ENCODE measurements at places on chromosomes 2 and 18.
A peak's percentile ranks its signal among the peaks of the same experiment; 100 is the strongest.

DNA sequence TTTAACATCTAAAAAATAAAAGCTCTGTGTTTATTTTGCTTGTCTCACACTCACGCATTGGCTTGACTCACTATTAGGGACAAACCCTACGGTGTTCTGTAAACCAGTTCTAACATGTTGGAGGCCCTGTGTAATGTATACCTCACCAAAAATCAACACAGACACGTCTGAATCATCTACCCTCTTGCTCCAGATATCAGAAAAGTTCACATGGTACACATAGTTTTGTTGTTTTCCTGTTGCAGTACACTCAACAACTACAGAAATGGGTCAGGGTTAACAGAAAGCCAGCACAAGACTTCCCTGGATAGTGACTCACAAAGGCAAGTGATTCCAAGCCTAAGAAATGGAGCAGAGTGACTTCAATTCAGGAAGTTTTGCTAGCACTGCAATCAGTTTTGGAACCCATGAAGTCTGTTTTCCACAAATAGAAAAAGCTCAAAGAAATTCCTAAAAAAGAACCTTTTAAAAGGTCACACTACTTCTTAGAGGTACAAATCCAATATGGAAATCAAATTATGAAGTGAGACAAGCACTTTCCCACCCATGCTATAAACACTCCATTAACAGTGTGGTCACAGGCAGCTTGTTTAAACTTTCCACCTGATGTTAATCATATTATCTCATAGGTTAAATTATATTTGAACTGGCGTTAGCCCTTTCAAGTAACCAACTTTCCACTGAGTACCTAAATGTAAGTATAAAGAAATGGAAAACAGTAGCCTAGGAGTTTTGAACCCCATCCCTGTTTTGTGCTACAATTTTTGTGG is 87.4 kb downstream of the GAREM1 start:
- no peak for DNase-seq

DNA sequence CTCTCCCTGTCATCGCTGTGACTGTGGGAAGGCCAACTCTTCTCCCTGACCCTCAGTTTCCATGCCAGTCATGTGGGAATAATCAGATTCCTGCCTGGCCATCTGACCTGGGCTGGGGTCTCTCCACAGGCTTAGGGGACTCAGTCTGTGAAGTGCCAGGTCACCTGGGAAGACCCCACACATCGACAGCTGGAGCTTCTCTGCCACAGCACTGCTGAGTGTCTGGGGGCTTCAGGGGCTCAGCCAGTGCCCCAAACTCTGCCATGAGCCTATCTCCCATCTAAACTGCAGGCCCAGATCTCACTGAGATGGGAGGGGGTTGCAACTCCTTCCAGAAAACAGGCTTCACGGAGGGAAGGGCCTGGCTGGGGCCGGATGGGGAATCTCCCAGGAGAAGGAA is 42.0 kb upstream of the OTOS start:
- no peak for DNase-seq

DNA sequence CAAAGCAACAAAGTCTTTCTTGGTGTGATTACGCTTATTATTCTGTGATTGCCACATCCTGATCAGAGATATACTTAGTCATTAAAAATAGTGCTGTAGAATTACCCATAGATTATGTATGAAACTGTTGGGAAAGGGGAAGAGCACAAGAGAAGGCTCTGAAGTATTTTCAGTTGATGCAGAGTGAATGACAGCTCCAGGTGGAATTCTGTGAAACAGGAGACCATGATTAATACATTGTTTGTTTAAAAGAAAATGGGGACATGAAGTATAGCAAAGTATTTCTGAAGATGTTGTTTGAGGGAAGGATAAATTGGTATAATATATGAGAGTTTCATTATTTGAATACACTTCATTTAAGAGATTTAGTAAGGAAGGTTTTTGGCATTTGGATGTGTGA is 307.6 kb upstream of the CDH20 start:
- DNase-seq: no peak

DNA sequence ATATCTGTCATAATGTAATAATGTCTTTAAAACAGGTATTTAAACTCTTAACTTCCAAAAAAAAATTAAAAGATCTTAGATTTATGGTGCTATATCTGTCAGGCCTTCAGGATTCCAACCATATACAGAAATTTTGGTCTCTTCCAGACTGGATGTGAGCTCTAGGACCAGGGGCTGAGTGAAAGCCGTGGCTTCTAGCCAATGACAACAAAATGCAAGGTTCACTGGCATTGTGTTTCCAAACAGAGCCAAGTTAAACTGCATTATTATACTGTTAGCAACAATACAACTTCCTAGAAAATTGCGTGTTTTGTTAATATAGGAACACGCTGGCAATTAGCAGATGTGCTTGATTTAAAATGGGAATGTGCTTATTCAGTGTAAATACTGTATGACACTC is 809.8 kb upstream of the SOX11 start:
- no peak for DNase-seq

DNA sequence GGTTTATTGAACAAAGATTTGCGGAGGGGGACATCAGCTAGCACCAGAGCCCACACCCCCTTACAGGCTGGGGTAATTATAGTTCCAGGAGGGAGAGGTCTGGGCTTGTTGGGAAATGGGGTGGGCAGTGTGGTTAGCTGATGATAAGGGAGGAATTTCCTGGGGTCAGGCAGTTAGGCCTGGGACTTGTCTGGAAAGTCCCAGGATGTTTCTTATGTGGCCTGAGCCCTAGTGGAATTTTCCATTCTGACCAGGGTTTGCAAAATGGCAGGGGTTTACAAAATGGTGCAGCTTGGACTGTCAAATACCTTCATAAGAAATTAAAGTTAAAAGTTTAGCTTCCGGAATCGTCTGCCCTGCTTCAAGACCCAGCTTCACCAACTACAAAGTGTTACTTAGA is 199.1 kb downstream of the FBXO15 start:
- no peak for DNase-seq

- DNase-seq: no peak
Observed at GRCh38 chr2:174667250-174667860, 69.8 kb upstream of the WIPF1 start.

DNA sequence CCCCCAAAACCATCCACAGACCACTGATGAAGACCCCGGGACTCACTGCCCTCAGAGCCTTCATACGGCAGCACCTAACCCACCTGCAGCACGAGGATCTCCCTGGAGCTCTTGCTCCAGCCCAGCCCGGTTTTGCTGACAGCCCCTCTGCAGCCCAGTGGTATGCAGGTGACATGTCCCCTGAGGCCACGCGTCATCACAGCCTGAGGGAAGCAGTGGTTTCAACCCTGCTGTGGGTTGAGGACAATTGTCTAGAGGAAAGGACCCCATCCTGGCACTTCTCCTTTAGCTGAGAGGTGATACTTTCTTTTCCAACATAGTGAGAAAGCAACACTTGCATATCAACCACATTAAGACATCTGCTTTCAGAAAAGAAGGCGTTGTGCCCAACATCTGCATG is 134.0 kb downstream of the SEPTIN10 start:
- no peak for DNase-seq

DNA sequence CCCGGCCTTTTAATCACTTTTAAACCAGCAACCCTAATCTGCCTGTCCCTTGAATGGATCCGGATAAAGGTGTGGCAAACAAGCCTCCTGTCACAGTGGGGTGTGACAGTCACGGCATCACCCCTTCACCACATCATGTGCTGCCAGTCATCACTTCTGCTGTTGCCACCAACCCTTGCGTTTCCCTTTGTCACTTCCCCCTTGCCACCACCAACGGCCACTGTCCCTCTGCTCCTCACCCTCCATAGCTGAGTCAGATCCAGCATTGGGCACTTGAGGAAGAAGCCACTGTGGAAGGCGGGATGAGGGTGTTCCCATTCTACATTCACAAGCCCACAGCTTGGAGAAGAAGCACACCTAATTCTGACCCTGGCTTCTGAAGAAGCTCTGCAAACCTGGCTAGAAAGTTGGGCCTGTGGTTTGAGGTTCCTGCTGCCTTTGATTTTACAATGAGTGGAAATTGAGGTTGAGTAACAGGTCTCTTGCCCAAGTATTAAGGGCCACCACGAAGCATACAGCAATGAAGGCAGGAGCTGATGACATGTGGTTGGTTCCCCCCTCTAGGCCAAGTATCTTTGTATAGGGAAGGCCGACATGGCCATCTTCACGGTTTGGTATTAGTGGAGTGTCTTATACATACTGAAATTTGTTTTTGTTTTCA is 22.9 kb upstream of the DARS1 start:
- peak; percentile 61 for DNase-seq

DNA sequence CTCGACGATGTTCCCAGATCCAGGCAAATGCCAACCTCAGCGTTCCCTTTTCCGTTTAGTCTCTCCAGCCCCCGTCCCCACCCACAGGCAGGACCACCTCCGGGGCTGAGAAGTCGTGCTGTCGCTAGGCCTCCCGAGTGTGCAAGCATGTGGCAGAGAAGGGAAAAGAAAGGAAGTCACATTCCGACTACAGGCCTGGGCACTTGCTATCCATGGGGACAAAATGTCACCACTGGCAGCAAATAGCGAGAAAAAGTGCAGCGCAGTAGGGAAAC is 420 bp downstream of the PIGN start:
- DNase-seq: no peak

DNA sequence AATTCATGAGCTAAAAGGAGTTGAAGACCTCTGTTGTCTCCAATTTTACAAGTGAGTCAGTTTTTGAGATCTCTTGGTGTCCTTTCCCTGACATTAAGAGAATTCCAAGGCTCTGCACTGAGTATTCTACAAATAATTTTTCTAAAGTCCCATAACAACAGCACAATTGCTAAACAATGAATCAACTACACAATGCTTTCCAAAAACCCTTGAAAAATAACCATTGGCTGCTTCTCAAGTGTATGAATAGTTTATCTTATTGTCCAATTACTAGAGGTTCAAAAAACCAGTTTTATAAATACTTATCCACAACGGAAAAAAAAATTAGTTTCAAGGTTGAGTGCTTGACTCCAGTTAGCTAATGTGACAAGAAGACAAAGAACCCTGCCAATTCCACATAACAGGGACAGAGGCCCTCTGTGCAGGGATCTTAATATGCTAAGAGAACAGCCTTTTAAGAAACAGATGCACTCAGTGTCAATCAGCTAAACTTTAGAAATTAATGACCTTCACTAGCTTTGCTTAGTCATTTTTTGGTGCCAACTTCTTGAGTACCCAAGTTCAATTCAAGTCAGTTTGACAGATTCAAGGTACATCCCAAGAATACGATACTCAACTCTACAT is 266.6 kb upstream of the CYP26B1 start:
- DNase-seq: no peak

DNA sequence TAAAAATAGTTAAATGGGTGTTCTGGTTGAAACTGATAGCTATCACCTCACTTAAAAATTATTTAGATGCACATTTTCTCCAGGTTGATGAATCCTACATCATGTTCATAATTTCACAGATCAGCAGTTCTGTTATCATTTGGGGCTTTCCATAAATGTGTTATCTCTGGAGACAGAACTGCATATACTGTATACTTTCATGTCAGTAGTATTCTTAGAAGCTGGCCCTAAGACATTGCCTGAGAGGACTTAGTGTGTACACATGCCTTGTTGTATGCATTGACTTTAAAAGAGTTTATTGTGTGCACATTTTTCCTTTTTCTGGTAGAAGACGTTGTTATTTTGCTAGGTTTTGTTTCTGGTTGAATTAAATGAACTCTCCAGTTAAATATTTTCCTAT is 41.0 kb downstream of the PIK3C3 start:
- DNase-seq: no peak

- DNase-seq: no peak
Observed at GRCh38 chr2:109260886-109261700, 132.1 kb downstream of the SH3RF3 start.

- DNase-seq: no peak
Observed at GRCh38 chr18:22420652-22421051, 2.9 kb upstream of the CTAGE1 start.

DNA sequence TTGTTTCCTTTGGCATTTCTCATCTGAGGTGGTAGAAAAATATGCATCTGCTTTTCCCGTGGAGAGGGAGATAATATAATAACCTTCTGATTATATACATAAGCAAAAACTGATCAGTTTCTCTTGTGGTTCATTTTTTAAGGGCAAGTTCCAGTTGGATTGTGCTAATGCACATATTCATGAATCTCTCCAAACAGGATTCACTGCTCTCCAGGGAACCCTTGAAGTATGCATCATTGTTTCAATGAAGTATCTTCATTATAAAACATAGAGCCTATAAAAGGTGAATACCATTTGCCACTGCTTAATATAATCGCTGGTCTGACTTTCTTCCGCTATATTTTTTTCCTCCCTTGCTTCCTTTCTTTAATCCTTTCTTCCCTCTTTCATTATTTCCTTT is 384.7 kb downstream of the FIGN start:
- DNase-seq: no peak

DNA sequence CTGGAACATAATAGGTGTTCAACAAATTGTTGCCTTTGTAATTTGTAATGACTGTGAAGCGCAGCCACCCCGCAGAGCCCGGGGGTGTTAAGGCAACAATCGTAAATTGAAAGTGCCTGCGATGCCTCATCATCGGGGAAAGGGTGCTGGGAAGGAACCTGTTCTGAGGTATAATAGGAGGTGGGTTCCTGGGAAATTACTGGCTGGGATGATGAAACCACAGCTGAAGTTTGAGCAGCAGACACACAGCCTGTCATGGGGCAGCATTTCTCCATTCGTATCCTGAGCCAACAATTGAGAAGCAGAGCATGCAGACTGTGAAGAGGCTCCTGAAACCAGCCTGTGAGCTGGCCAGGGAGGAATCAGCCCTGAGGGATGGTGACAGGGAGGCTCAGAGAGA is 404.0 kb upstream of the MYT1L start:
- DNase-seq: no peak

GRCh38 chr2:5978131-5978751 is 286.1 kb downstream of the SOX11 start:
- no peak for DNase-seq

DNA sequence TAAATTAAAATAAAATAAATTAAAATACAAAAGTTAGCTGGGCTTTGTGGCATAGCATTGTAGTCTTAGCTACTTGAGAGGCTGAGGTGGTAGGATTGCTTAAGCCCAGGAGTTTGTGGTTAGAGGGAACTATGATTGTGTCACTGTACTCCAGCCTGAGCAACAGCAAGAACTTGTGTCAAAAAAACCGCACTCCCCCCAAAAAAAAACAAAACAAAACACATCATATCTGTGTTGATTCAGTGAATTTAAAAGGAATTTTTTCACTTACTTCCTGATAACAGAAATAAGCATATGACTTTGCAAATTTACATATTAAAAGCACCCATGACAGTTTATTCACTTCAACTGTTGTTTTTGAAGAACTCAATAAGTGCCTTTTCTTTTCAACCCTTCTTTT is 68.1 kb upstream of the PELI1 start:
- DNase-seq: peak; percentile 30

GRCh38 chr2:2704428-2705090 is 373.5 kb upstream of the MYT1L start:
- DNase-seq: no peak
